Fibroblast of villous mesenchyme (primary cell): ENCODE measurements at places on chromosomes 12 and 14. TPM values are rescaled to one million over a fixed set of nuclear protein-coding genes. Genes with fewer than 3 reads are reported as not detected.

DNA sequence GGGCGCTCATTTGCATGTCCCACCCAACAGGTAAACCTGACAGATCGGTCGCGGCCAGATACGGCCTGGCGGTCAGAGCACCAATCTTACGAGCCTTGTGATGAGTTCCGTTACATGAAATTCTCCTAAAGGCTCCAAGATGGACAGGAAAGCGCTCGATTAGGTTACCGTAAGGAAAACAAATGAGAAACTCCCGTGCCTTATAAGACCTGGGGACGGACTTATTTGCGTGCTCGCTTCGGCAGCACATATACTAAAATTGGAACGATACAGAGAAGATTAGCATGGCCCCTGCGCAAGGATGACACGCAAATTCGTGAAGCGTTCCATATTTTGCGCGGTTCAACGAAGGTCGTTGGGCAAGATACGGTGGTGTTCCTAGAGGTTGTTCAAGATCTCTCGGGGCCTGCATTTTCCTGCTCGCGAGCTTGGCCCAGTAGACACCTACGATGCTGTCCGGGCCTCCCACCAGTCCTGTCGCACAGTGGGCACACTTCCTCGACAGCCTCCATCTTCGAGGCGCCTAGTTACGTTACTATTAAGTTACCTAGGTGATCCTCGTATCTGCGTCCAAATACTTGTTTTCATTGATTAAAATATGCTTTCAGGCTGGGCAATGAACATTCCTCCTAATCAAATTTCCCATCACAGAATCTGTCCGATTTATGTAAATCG, at the start of gene RNU6-7:
RNU6-7 (plus strand) TSS at position 230 of the 675 bp plus-strand sequence.
- DNase-seq, result peak; percentile 21

GRCh38 chr14:21846227-21846885, 172.7 kb upstream of the OR4E1 start:
- DNase-seq, result no peak

The KLHDC2 gene
- 63.0 and 73.1 TPM in 2 replicates for total RNA-seq

The IL31 gene
- not detected in 2 replicates for total RNA-seq

The NR2C1 gene
- total RNA-seq, result 19.0 and 26.8 TPM in 2 replicates

The EML5 gene
- total RNA-seq, result 0.32 and 0.86 TPM in 2 replicates

DNA sequence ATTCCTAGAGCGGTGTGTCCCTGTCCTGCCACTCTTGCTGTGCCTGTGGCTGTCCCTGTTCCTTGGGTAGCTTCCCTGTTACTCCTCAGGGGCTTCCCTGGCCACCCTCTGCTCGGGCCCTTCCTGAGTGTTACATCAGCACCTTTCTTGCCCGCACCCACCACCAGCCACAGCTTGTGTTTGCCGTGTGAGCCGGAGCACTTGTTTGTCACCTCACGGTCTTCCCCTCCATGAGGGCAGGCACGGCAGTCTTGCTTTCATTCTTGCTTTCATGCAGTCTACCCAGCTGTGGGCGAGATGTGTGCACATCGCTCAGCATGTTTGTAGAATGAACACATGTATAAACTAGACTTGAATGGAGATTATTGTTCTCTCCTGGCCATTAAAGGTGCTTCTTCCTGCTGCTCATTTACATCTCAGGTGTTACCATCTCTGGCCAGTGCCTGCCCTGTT, 42.0 kb downstream of the TRAF3 start:
- DNase-seq, result no peak

DNA sequence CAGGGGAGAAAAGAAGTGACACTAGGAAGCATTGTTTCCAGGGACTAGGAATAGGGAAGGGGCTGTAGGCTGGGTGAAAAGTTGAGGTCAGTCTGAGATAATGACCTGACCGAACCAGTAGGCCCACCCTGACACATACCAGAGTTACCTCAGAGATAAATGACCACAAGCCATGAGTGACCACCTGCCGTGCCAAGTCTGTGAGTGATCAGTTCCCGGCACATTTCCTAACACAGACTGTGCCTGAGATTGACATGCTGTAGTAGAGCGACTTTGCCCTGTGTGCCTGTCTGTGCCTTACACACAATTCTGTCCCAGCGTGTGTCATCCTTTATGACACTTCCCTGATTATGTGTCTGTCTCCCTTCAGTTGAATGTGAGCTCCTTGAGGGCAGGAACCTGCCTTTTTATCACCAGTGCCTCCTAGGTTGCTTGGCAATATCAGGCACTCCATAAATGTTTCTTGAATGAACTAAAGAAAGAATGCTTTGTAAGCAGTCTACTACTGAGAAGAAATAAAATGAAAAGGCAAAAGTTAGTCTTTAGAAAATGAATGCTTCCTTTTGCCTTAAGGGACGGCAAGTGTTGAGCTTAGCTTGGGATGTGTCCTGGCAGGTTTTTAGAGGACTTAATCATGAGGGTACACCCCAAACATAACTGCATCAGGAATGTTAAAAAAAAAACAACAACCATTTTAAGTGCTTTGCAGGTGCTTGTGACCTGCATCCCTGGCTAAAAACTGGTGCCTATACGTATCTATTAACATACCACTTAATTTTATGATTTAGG, 9.6 kb upstream of the SSPN start:
- no peak for DNase-seq

DNA sequence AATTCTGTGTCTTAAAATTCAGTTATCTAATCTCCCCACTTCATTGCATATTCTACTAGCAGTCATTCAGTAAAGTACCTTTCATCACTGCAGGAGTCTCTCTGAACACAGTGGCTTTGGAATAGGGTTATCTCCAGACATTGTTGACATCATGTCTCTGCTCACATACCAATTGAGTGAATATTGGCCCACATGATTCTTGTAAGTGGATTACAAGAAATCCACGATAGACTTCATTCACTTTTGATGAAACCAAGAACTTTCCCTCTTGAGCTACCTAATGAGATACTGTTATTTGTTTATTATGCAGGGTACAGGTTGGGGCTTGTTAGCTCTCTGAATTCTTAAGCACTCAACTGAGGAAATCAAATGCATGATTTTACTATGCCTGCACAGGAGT, 284.9 kb downstream of the RAD51B start:
- DNase-seq, result peak; percentile 95

- DNase-seq, result no peak
Observed at GRCh38 chr12:46604684-46605083, 221.1 kb downstream of the SLC38A4 start.

GRCh38 chr12:128867466-128867865, 14.2 kb downstream of the GLT1D1 start:
- no peak for DNase-seq

DNA sequence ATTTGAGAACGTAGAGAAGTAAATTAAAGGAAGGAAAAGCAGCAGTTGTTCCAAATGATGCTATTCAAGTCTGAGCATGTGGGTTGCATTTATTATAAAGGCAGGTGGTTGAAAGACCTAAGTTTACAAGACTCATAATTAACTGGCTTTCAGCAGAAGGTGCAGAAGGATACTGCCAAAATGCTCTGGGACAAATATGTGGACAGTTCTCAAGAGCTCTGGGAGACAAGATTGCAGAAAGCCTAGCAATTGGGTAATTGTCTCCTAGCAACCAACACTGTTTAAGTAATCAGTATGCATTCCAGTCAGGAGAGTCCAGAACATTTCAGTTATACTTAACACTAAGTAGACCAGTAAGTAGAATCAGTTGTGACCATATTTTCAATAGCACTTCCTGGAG, 131.5 kb downstream of the GPR135 start:
- peak; percentile 97 for DNase-seq

DNA sequence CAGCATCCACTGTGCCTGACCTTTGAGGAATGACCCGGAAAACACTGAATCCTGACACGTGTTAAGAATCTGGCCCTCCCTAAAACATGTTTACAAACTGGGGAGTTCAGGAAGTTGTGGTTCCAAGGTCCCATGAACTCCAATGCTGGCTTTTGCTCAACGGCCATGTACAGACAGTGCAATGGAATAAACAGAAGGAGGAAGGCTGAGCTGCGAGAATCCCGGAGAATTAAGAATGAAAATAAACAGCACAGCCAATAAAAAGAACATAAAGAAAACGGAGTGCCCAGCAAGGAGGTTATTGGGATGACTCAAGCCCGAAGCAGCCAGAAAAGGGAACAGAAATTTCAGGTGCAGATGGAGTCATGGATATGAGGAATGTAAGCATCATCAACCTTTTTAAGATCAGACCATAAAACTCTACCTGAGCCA, 32.3 kb downstream of the BCL11B start:
- no peak for DNase-seq

The PROX2 gene
- total RNA-seq, result under 0.01 TPM in 1 of 2 replicates, not detected in the other

GRCh38 chr14:21672116-21672515, 1.5 kb downstream of the OR4E1 start:
- peak; percentile 29 for DNase-seq
